ENCODE measurements at places on chromosomes 11 and 22. TPM values are rescaled to one million over a fixed set of nuclear protein-coding genes. Genes with fewer than 3 reads are reported as not detected.

DNA sequence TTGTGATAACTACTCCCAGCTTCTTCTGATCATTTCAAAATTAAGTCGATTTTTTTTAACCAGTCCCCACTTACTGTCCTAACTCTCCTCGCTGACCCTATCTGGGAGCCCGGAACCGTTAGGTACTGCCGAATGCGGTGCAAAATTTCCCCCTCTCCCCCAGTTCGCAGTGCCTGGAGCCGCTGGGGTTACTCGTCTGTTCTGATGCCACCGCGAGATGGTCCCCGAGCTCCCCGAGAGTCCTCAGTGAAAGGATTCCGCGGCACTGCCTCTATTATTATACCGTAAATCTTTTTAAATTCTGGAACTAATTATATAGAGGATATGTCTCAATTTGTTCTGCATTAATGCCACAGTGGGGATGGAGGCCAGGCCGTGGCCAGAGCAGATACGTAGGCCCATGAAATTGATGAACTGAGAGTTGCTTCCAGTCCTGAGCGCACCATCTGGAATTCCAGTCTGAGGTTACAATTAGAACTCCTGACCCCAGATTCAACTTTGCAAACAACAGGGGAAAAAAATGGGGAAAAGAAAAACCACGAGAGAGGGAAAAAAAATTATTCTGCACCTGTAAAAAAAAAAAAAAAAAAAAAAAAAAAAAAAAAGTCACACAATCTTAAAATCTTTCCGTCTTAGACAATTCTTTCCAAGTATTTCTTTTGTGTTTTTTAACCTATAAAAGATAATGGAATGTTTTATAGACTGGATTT is 4.3 kb upstream of the WT1 start:
- peak; percentile 55 for DNase-seq
- H3K27me3 ChIP-seq: peaks cover 76% of the 10 kb centered on the region
- H3K4me1 ChIP-seq: peaks cover 6% of the 10 kb centered on the region

Gene CD3G
- total RNA-seq: not detected

DNA sequence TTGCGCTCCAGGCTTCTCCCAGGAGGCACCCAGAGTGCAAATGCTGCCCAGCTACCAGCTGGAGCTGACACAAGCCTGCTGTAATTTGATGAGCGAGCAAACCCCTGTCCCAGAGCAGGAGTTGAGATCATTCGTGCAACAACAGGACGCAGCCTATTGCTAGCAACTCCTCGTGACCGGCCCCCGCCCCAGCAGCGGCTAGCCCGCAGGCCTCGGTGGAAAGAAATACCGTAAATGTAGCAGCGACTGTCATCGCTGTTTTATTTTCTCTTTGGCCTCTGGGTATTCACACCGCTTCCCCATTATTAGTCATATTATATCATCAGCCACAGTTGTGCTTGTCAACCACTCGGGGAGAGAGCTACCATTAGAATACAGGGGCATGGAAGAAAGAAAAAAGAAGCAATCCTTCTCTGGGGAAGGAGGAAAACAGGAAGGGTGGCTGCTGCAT is 59.2 kb upstream of the ATXN10 start:
- DNase-seq: no peak
- H3K4me3 ChIP-seq: no peak overlapping the region
- no peaks in the 10 kb centered on the region for H3K4me1 ChIP-seq
- peak overlapping the region; percentile 83 for H3K27ac ChIP-seq

- no peak for DNase-seq
- H3K4me1 ChIP-seq: no peaks in the 10 kb centered on the region
- H3K27me3 ChIP-seq: no peaks in the 10 kb centered on the region
- H3K4me3 ChIP-seq: no peak overlapping the region
- H3K36me3 ChIP-seq: no peaks in the 10 kb centered on the region
These were observed 701.8 kb downstream of the NTM start for GRCh38 chr11:132072044-132072857.

Gene C22orf31
- not detected for total RNA-seq

DNA sequence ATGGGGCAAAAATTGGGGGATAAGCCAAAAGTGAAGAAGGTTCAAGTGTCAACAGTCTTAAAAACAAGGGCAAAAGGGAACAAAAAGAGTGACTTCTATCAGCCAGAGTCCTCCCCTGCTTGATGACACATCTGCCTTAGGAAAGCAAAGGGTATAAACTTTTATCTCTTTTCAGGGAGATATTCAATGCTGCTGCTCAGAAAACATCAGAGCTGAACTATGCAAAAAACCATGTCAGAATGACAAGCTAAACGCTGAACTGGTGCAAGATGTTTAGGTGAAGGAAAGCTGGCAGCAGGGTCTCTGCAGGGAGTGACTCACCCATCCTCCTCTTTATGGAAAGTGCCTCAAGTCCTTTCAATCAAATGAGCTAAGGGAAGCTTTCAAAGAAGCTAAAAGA is 24.7 kb downstream of the ALG9 start:
- H3K27me3 ChIP-seq: no peaks in the 10 kb centered on the region
- no peak overlapping the region for H3K4me3 ChIP-seq
- peaks cover 7% of the 10 kb centered on the region for H3K4me1 ChIP-seq
- H3K27ac ChIP-seq: no peak overlapping the region

DNA sequence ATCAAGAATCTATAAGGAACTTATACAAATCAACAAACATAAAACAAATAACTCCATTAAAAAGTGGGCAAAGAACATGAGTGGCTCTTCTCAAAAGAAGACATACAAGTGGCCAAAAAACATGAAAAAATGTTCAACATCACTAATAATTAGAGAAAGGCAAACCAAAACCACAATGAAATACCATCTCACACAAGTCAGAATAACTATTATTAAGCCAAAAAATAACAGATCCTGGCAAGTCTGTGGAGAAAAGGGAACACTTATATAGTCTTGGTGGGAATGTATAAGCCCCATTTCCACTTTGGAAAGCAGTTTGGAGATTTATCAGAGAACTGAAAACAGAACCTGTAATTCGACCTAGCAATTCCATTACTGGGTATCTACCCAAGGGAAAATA is 921.0 kb downstream of the KCNA4 start:
- no peaks in the 10 kb centered on the region for H3K27me3 ChIP-seq
- DNase-seq: no peak
- H3K36me3 ChIP-seq: no peaks in the 10 kb centered on the region
- H3K4me3 ChIP-seq: no peak overlapping the region
- no peaks in the 10 kb centered on the region for H3K4me1 ChIP-seq

Gene PRDM10
- total RNA-seq: 15.9 TPM

DNA sequence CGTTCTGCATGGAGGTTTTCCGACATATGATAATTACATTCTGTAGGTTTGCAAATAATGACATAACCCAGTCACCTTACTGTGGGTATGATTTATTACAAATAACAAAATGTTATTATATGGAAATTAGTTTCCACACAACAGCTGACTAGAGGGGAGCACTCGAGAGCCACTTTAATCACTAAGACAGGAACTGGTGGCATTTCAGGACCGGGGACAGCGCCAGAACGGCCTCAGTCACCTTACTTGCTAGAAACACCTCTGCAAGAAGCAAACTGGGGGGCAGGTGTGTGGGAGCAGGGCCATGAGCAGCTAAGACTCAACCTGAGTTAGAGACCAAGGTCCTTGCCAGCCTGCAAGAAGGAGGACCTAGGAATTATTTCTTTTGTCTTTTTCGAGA is 199.9 kb downstream of the DSCAML1 start:
- peak; percentile 94 for DNase-seq
- H3K4me3 ChIP-seq: no peak overlapping the region
- no peaks in the 10 kb centered on the region for H3K36me3 ChIP-seq
- H3K4me1 ChIP-seq: no peaks in the 10 kb centered on the region
- peaks cover 53% of the 10 kb centered on the region for H3K27me3 ChIP-seq

DNA sequence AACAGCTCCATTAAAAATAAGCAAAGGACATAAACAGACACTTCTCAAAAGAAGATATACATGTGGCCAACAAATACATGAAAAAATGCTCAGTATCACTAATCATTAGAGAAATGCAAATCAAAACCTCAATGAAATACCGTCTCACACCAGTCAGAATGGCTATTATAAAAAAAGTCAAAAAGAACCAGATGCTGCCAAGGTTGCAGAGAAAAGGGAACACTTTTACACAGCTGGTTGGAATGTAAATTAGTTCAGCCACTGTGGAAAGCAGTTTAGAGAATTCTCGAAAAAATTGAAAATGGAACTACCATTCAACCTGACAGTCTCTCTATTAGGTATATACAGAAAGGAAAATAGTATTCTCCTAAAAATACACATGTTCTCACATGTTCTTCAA is 102.4 kb upstream of the FIBIN start:
- no peak overlapping the region for H3K27ac ChIP-seq
- no peak for DNase-seq
- no peaks in the 10 kb centered on the region for H3K27me3 ChIP-seq
- H3K4me3 ChIP-seq: no peak overlapping the region

GRCh38 chr11:128205796-128206195 is 381.6 kb downstream of the ETS1 start:
- H3K4me3 ChIP-seq: no peak overlapping the region
- no peaks in the 10 kb centered on the region for H3K4me1 ChIP-seq
- H3K27ac ChIP-seq: no peak overlapping the region
- H3K27me3 ChIP-seq: no peaks in the 10 kb centered on the region
- no peaks in the 10 kb centered on the region for H3K36me3 ChIP-seq
- no peak for DNase-seq

Gene GRIA4
- total RNA-seq: 0.57 TPM

GRCh38 chr11:33325451-33325850 is 68.3 kb downstream of the HIPK3 start:
- H3K36me3 ChIP-seq: no peaks in the 10 kb centered on the region
- no peaks in the 10 kb centered on the region for H3K4me1 ChIP-seq
- no peaks in the 10 kb centered on the region for H3K27me3 ChIP-seq
- no peak for DNase-seq
- H3K4me3 ChIP-seq: no peak overlapping the region
- no peak overlapping the region for H3K27ac ChIP-seq

GRCh38 chr11:35357923-35358322 is 61.4 kb downstream of the SLC1A2 start:
- no peaks in the 10 kb centered on the region for H3K36me3 ChIP-seq
- H3K27me3 ChIP-seq: no peaks in the 10 kb centered on the region
- no peak for DNase-seq
- no peak overlapping the region for H3K27ac ChIP-seq

DNA sequence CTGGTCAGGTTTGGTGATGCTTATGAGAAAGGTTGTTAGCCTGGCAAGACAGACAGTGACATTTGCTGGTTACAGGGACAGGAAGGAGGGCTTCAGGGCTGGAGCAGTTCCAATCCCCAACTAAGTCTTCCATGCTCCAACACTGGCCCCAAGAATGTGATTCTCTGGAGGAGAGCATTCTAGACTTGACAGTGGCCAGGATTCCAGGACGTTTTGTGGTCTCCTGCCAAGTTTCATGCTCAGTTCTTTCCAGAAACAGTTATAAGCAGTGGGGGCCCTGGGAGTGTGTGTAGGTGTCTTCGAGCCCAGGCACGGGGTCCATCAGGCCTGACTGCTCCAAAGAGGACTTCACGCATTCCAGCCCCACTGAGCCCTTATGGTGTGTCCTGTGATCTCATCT is 8.9 kb upstream of the GRK3 start:
- no peaks in the 10 kb centered on the region for H3K36me3 ChIP-seq
- no peak for DNase-seq
- no peaks in the 10 kb centered on the region for H3K4me1 ChIP-seq

- no peak for DNase-seq
- H3K27me3 ChIP-seq: no peaks in the 10 kb centered on the region
- no peak overlapping the region for H3K4me3 ChIP-seq
- peaks cover 4% of the 10 kb centered on the region for H3K4me1 ChIP-seq
These were observed 4.5 kb upstream of the KCNE3 start for GRCh38 chr11:74471668-74472429.

DNA sequence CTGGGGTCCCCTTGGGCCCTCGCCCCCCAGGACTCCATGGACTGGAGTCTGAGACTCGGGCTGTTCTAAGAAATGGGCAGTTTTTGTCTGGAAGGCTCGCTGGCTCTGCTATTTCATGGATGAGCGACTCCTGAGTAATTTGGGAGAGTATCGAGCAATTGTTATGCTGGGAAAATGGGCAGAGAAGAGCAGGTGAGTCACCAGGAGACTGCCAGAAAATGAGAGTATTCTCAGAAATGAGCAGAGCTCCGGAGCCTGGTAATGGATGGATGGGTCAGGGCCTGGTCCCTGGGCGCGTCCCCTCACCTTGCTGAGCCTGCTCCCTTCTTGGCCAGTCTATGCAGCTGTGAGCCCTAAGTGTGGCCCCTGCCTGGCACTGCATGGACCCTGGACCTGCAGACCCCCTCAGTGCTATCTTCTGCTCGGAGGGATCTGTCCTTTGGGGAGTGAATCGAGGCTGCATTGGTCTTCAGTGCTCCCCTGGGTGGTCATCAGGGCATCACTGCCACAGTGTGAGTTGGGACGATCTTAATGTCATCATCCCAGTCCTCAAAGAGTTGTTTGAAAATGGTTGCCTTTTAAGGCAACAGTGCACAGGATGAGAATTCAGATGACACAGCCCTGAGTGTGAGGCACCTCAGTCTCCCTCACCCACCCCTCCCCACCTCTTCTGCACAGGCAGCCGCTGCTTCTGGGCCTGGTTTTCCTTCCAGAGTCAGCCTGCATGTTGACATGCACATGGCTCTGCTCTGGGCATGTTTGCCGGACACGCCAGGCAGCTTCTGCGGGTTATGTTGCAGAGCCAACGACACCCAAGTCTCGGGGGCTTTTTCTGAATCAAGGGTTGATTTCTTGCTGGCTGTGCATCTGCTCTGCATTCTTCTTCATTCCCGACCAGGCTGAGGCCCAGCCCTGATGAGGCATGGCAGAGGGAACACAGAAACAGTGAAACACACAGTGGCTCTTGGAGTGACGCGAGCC is 519.0 kb downstream of the TBC1D22A start:
- H3K4me1 ChIP-seq: no peaks in the 10 kb centered on the region
- H3K27ac ChIP-seq: no peak overlapping the region
- no peaks in the 10 kb centered on the region for H3K36me3 ChIP-seq

- H3K4me1 ChIP-seq: no peaks in the 10 kb centered on the region
- H3K36me3 ChIP-seq: no peaks in the 10 kb centered on the region
- no peak overlapping the region for H3K4me3 ChIP-seq
- H3K27me3 ChIP-seq: no peaks in the 10 kb centered on the region
- peak overlapping the region; percentile 71 for H3K27ac ChIP-seq
- DNase-seq: no peak
These were observed 55.1 kb downstream of the ARHGEF12 start for GRCh38 chr11:120391292-120391691.

GRCh38 chr22:21933910-21934309 is 18.7 kb downstream of the PPM1F start:
- DNase-seq: no peak
- H3K27ac ChIP-seq: no peak overlapping the region
- H3K4me1 ChIP-seq: peaks cover 4% of the 10 kb centered on the region
- peaks cover 62% of the 10 kb centered on the region for H3K36me3 ChIP-seq
- H3K27me3 ChIP-seq: no peaks in the 10 kb centered on the region

- no peaks in the 10 kb centered on the region for H3K36me3 ChIP-seq
- DNase-seq: no peak
These were observed 197.6 kb upstream of the CCDC90B start for GRCh38 chr11:83483808-83484207.

Gene TSPAN18
- total RNA-seq: 28.7 TPM

Gene C22orf42
- 0.18 TPM for total RNA-seq

GRCh38 chr22:45774001-45774670 is 102.5 kb downstream of the ATXN10 start:
- H3K27me3 ChIP-seq: no peaks in the 10 kb centered on the region
- H3K4me1 ChIP-seq: no peaks in the 10 kb centered on the region
- H3K36me3 ChIP-seq: peaks cover 25% of the 10 kb centered on the region

Gene DEFB131B
- total RNA-seq: not detected

Data from endodermal cell (in vitro differentiated cells).